ENCODE measurements at places on chromosomes 4 and X. TPM values are rescaled to one million over a fixed set of nuclear protein-coding genes. Genes with fewer than 3 reads are reported as not detected.
A peak's percentile ranks its signal among the peaks of the same experiment; 100 is the strongest.

DNA sequence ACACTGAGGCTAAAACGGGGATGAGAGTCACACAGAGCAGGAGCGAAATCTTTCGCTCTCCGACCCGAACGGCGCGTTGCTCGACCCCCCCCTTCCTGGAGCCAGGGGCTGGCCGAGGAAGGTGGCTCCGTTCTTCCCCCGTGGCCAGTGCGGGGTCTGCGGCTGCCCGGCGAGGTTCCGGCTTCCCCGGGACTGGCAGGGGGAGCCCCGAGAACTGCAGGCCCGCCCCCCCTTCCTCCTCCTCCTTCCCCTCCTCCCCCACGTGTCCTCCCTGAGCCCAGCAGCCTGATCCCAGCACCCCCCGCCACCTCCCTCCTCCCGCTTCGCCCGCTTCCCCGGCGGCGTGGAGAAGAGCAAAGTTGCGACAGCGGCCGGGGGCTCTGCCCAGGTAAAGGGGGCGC, 2.4 kb upstream of the BCORL1 start:
- no peak for ATAC-seq

GRCh38 chr4:6349896-6350603, 80.4 kb downstream of the WFS1 start:
- ATAC-seq: no peak

DNA sequence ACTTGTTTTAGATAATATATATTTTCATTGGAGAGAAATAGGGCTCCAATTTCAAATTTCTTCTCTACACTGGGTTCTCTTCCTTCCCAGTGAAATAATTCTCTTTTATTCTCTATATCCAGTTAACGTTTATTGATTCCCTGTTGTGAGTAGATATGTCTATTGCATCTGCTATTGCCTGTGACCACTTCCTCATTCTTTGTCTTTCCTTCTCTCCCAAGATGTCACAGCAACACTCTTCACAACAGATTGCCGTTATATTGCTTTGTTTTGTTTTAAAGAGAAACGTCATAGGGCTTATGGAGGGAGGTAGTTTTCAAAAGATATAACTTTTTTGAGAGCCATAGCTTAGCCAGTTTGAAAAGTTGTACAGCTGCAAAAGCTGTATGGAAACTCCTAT, 343.8 kb downstream of the ARHGAP24 start:
- ATAC-seq: no peak

Gene TCEAL2
- total RNA-seq: not detected

Gene TNIP3
- total RNA-seq: 0.60 TPM

Gene GAGE1
- total RNA-seq: not detected

Gene TRO
- 2.7 TPM for total RNA-seq

DNA sequence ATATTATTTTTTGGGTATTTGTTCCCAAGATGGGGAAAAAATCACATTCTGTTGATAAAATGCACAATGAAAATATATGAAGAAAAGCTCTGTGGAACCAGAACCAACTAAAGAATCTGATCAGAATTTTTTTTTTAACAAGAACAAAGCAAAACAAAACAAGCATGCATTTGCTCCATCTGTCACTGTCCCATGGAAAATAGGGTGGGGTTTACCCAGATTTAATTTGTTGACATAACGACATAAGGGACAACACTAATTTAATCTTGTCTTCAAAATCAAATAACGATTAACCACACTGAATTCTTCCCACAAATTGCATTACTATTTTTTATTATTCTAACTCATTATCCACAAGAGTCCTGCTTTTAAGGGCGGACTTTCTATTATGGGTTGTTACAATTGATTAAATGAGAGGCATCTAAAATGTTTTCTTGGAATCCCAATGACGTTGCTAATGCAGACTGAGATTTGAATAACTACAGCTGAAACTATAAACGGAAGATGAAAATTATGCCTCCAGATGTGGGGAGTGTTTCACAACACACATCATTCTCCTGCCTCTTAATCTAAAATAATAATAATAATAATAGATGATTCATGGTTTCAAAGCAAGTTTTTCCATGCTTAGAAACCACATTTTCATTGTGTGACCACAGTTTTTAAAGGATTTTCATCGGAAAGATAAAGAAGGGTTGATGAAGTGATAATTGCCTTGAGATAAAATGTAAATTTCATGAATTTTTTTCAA, 307.0 kb upstream of the CPEB2 start:
- ATAC-seq: no peak

Gene SHROOM2
- total RNA-seq: 7.7 TPM

Gene FAT4
- 1.4 TPM for total RNA-seq

- ATAC-seq: peak; percentile 15
Observed at GRCh38 chrX:38941675-38942074, 140.4 kb downstream of the MID1IP1 start.

Gene SOWAHB
- 9.6 TPM for total RNA-seq

GRCh38 chr4:1402516-1403091, 3.6 kb downstream of the NKX1-1 start:
- ATAC-seq: no peak

DNA sequence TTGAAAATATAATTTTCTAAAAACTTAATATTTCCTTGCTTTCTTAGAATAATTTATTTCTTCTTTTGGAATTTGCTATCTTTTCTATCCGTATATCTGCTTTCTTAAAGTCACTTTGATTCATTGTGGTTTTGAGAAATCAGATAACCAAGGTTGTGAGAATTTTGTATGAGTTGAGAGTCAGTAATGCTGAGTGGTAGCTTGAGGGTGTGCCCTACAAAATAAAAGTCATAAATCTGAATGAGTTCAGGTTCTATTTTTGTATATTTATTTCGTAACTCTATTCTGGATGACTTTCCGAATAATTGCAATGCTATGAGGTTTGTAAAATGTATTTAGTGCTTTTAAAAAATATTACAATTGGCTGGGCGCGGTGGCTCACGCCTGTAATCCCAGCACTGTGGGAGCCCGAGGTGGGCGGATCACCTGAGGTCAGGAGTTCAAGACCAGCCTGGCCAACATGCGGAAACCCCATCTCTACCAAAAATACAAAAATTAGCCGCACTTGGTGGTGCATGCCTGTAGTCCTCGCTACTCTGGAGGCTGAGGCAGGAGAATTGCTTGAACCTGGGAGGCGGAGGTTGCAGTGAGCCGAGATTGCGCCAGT, 8.9 kb downstream of the COPS4 start:
- ATAC-seq: no peak

DNA sequence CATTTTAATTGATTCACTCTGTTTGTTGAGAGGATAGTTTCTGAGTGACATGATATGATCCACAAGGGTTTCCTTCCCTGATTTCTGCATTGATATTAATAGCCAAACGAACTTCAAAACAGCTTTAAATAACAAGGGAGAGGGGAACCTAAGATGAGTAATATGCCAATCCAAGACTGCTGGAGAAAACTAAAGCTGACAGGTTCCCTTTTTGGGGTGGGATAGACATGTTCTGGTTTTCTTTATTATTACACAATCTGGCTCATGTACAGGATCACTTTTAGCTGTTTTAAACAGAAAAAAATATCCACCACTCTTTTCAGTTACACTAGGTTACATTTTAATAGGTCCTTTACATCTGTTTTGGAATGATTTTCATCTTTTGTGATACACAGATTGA, 182.2 kb downstream of the AR start:
- no peak for ATAC-seq

Gene ZFP42
- not detected for total RNA-seq

Gene WDR44
- 12.0 TPM for total RNA-seq

GRCh38 chr4:87856816-87857215, 24.0 kb downstream of the MEPE start:
- ATAC-seq: no peak

DNA sequence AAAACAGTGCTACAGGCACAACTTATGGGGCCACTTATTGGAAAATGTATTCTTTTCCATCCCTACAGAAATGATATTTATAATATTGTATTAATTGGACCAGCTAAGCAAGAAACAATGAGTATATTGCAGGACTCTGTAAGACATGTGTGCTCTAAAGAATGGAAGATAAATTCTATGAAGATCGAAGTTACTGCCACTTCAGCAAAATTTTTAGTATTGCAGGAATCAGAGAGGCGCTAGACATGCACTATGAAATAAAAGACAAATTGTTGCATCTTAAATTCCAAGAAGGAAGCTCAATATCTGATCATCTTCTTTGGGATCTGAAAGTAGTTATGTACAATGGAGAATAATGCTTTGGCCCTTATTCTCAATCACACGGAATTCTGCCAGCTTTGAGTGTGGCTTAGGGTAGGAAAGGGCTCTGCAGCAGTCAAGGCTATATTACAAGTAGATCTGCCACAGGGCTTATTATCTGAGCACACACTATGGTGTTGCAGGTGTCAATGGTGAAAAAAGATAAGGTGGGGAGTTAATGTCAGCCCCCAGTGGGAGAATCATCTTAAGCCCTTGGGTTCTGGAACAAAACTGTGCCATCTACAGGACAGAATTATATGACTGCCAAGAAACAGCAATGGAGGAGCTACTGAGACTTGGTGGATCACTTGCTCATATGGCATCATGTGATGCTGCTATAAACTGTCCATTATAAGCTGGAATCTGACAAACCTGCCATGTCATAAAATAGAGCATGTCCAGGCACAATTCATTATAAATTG, 334.0 kb upstream of the NDST3 start:
- no peak for ATAC-seq

DNA sequence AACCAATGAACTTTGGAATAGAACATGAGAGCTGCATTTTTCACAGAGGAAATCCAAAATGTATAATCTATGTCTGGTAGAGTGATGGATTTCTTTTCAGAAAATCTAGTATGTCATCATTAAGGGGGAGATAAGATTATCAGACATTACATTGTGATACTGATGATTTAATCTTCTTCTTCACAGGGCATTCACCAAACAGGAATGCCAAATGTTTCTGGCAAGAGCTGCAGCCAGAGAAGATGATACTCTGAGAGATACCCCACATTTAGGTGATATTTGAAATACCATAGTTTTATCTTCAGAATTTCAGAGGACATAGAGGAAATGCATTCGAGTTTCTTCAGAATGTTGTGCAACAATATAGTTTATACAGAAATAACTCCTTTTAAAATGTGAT, 1523.7 kb upstream of the ADGRL3 start:
- no peak for ATAC-seq

Gene GYPE
- total RNA-seq: not detected

Gene HSFX1
- total RNA-seq: 0.32 TPM

GRCh38 chr4:15043226-15043625, 40.9 kb downstream of the CPEB2 start:
- no peak for ATAC-seq

DNA sequence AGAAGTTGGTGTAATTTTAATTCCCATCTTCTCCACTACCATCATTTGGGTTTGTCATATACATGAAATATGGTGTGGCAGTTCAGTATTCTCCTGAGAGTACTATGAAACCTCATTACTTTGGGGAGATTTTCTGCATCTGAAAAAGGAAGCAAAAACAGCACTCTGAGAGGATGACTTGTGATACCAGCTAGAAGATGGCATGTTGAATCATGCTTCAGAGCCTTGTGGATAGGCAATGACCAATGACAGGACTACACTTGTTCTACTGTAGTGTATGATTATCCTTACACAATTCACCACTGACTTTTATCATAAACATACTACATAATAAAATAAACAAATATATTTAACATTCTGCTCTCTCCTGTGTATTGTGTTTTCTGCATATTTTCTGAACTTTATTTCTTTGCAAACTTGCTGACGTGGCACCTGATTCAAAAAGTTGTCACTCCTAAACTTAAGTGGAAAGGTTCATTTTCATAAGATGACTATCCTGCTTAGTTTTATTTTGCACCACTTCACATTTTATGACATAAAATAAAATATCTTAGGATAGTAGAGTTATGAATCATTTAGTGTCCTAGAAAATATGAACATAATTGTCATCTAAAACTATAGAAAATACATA, 991.3 kb downstream of the FSTL5 start:
- no peak for ATAC-seq

- no peak for ATAC-seq
Observed at GRCh38 chr4:152646221-152646620, 33.6 kb downstream of the TMEM154 start.

GRCh38 chr4:140884431-140885058, 128.4 kb upstream of the TBC1D9 start:
- peak; percentile 73 for ATAC-seq

DNA sequence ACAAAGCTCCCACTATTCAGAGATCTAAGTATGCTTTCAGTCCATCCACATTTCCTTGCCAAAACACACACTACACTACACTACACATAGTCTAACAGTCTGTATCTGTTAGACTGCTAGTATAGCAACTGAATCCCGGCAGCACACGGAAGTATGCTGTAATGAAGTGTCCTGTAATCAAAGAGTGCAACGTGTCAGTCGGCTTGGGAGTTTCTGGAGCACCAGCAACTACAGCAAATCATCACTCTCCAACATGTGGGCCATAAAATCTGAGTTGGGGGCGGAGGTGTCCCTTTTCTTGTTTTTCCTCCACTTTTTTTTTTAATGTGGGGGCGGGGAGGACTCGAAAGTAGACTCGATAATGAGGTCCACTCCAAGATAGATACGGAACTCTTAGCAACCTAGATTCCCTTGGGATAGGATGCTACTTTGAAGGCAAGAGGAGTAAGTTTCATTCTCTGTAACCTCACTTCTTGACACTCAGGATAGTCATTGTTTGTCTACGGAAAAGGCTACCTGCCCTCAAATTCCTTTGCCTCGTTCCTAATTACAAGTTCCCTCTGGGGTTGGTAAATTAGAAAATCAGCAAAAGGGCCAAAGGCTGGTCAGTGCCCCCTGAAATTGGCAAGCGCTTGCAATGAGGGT, 722 bp downstream of the SLC10A7 start:
- peak; percentile 68 for ATAC-seq

Gene VCX
- total RNA-seq: not detected

DNA sequence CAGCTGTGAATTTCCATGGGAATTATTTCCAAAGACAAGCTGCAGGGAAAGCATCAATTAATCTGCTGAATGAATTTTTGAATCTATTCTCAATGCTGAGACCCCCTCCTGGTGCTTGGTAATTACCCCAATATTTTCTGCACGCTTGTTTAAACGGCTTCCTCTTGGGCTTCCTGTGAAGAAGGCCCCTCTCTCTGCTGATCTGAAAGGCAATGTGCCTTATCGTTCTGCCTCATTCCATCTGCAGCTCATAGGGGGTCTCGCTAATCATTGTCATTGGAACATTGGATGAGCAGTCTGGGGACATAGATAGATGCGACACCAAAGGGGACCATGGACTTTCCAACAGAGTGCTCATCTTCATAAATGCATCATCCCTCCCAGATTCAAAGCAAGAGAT, 851.6 kb downstream of the PDHA2 start:
- ATAC-seq: no peak

- ATAC-seq: no peak
Observed at GRCh38 chr4:20724915-20725314, 24.7 kb downstream of the PACRGL start.

- no peak for ATAC-seq
Observed at GRCh38 chrX:20173313-20173712, 31.7 kb upstream of the EIF1AX start.

DNA sequence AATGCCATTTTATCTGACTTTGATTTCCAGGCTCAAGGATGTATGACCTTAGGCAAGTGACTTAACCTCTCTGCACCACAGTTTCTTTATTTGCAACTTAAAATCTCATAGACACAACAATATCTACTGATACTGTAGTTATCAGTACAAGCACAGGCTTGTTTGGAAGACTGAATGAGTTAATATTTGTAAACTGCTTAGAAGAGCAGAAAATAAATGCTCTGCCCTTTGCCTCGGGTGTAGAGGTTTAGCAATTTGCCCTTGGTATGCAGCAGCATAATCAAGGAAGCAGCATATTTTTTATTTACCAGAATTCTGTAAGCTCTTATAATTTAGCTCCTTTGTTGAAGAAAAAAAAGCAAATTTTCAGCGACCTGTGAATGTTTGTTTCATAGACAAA, 2.9 kb upstream of the CXCL1 start:
- no peak for ATAC-seq

Data from esophagus mucosa (tissue), 1 donor.